Ovary (tissue), 10 donors: ENCODE measurements at places on chromosomes 5 and 9. TPM values are rescaled to one million over a fixed set of nuclear protein-coding genes. Genes with fewer than 3 reads are reported as not detected.

DNA sequence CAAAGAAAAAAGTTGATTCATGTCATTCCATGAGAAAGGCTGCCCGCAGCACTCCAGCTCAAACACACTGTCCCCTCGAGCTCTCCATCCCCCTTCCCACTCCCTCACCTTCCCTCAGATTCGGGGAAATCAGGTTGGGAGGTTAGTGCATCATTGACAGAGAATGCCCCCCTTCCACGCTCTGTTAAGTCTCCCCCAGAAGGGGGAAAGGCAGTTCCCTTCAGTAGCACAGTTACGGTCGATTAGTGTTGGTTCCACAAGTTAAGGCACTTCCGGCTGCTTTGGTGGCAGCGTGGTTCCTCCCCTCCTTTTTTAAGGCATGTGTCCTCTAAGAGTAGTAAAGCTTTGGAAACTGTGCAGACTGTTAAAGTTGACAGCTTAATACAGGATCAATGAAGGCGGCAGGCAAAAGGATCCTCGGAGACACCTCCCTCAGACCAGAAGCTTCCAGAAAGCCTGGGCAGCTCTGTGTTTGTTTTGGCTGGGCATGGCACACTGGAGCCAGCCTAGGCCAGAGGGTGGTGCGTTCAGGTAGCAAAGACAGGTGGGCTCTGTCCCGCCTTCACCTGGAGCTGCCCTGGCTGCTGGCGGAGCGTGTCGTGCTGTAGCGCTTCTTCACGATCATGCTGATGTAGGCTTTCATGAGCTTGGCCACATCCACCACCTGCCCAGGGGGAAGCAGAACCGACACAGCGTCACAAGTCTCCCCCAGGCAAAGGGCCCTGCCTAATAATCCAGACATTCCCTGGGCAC, 49.5 kb upstream of the RETREG1 start:
- no peak for DNase-seq

GRCh38 chr9:91837981-91838731, 111.9 kb downstream of the ROR2 start:
- DNase-seq: peak; percentile 78

DNA sequence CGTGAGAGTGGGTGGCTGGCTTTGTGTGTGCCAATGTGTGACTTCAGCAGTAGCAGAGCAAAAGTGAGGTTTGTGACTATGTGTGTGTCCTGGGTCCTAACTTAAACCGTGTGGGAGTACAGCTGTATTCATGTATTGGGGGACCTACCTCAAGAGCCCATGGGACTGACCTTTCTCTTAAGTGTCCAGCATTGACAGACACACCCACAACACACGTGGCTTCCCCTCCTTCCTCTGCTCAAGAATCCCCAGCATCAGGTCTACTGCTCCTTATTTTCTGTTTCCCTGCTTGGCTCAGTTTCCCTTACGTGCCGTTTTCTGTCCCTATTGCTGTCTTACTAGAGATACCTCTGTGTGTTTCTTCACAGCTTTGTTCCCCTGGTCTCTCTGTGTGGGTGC, 616 bp downstream of the IL11RA start:
- no peak for DNase-seq

- peak; percentile 52 for DNase-seq
These were observed at the start of gene LCN12 for GRCh38 chr9:136951541-136952320. Gene LCN12, plus strand, starts transcription at chr9:136952273. Its CDS starts 55 bp downstream, at chr9:136952328.

DNA sequence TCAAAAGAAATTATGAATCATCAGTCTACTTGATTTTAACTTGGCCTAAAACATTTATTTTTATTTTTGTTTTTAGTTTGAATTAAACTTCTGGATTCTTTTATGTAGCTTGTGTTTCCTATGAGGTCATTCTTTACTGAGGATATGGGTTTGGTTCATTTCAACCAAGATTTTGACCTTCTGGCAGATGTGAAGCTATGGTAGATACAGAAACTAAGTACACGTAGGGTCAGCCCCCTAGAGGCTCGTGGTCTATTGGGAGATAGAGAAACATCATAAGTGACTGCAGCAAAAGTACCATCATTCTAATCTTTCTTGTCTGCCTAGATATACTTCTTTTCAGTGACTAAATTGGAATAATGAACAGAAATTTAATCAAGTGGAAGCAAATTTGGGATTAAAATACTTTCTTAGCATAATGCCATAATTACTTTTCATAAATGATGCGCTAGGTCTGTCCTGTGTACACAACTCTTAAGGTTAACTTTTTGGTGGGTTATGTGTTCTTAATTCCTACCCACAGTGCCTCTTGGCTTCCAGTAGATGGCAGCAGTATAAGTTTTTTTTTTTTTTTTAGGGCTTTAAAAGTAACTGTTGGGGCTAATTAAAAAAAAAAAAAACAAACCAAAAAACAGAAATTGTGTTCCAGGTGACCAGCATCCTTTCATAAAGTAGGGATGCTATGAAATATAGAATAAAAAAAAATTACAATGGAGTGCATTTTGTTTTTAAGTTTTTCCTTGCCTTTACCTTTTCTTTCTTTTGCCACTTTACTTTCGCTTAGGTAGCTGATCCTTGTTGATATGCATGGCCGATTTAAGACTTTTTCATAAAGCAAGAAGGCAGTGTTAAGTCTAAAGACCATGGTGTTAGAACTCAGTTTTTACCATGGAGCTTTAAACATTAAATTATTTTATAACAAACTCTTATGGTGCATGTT, 49.9 kb downstream of the LRRTM2 start:
- DNase-seq: no peak

DNA sequence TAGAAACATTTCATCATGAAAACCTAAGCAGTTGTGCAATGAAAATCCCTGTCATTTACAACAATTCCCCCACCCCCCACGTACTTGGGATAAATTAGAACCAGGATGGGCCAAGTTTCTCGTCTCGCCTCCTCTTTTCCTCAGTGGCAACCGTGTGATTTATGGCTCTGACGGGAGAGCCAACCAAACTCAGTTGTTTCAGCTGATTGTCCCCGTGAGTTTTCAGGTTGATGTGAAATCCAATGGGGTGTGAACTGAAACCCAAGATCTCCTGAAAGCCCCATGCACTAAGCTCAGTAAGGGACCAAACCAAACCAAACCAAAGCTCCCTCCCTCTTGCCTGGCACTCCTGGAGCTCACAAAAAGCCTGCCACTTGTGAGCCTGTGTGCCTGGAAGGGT, 138.7 kb upstream of the SLC24A2 start:
- no peak for DNase-seq

DNA sequence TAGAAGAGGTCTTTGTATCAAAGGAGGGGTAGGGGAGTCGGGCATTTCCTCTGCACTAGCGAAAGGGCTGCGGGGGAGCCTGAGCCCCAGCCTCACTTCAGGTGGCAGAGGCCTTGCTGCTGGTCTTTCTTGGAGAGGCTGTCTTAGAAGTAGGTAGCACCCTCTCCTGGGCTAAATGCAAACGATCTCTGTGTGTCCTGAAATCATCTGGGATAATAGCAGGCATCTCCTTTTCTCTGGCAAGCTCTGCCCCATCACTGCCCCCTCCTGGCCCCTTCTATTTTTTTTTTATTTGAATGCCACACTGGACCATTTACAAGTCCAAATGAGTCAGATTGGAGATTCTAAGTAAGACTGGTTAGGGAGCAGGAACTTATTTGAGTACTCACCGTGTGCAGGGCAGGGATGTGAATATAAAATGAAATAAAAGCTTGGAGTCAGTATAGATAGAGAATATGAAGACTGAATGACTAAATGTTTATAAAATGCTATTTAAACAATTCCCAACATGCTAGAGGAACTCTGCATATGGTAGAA, 137.1 kb downstream of the FGF1 start:
- peak; percentile 26 for DNase-seq

- no peak for DNase-seq
These were observed 660.8 kb downstream of the TLE1 start for GRCh38 chr9:81028504-81028903.

GRCh38 chr5:112923148-112923917, 1.3 kb upstream of the REEP5 start:
- DNase-seq: no peak

DNA sequence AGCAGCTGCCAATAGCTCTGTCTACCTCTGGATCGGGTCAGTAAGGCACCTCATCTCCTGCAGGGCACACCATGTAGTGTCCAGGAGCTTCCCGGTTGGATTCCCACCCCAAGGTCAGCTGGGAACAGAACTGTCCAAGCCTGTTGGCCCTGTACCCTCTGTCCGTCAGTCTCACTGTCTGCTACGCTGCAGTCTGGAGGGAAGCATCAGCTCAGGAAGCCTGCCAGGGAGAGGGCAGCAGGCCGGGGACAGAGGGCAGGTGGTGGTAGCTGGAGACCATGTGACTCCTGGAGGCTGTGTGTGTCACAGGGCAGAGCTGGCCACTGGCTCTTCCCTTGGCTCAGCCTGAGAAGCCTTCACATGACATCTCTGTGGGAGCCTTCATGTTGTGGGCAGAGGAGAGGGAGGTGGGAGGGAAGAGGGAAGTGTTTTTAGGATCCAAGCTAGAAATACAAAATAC, 134.5 kb downstream of the SEC61B start:
- DNase-seq: no peak

- DNase-seq: no peak
These were observed 35.8 kb downstream of the ALG2 start for GRCh38 chr9:99185934-99186333.

DNA sequence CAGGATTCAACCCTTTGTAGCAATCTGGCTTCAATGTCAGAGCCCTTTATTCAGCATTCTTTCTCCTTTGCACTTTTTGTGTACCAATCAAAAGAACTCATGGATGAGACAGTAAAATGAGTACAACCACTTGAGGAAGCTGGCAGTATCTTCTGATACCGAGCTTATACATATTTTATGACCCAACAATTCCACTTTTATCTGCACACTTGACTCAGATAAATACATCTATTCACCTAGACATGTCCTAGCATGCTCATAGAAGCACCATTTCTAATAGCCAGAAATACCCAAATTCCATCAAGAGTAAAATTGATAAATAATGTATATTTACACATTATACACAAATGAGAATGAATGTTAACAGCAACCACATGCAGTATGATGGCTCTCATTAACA, 111.2 kb upstream of the PTGER4 start:
- DNase-seq: no peak

DNA sequence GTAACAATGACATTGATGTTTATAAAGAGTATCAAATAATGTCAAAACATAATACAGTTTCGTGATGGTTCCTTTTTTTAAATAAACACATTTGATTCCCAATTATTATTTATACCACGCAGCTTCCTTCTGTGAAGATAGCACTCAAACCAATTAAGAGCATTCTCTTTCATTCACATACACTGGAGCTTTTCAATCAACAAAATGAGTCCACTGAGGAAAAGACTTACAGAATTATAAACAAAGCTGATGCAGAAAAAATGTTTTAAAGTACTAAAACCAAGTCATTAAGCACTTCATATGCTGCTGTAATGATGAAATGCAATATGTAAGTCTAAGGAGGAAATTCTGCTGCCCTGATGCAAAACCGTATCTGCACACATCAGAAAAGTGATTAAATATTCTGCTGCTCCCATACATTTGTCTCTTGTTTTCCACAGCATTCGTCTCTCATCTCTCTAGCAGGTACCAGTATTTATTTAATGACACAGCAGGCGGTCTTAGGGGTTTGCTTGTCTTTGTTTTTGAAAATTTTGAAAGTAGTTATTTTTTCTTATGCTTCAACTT, 147.1 kb downstream of the CDH10 start:
- no peak for DNase-seq

DNA sequence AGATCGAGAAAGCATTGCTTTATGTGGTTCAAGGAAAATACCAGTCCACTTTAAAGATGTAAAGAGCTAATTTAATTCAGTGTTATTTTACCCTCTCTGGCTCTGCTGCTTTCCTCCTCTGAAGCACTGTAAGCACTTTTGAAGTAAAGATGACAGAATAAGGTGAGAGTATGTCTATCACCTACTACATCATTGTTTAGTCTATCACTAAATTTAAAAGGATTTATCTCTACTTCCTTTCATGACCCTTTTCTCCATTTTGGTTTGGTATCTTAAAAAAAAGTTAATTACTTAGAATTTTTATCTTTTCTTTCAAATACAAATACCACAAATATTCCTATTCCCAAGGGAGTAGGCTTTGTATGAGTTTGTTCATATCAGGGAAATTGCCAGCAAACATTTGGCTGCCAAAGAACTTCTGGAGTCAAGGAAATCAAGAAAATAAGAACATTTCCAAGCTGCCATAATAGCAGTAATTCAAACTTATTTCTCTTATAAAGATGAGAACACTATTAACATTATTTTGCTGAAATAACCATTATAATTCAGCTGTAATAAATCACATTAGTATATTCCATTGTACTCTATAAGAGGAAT, 77.8 kb downstream of the SLC38A9 start:
- peak; percentile 42 for DNase-seq

- no peak for DNase-seq
These were observed 211.6 kb downstream of the MAPKAP1 start for GRCh38 chr9:125495172-125496119.

DNA sequence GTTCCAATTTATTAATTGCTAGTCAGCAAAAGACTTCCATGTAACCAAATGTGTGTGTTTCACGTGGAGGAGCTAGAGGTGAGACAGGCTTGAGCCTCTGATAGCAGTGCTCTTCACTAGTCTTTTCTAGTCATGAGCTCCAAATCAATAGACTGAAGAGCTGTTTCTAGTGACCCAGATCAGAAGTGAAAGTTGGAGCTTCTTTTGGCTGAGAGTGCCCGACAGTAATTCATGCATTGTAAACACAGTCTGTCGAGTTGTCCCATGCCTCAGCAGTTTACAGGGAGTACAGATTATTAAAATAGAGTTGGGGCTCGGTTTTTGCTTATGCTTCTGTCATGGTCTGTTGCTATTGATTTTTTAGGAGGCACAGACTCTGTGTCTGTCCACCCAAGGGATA, 793.1 kb downstream of the DTWD2 start:
- DNase-seq: no peak

DNA sequence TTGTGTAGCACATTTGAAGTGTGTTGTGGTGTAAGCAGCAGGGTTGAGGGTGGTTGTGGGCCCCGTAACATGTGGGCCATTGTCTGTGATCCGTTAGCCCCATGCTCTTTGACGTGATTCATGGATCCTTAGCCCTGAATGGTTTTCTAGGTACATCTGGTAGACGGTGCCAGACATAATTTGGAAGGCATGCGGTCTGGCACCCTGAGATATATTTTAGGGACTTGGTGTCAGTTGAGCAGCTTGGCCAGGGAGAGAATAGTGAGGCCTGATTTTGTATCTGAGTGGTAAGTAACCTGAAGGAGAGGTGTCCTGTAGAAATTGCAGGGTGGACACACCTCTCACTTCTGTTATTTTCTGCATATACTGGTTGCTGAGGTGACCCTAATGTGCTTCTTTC, 10.9 kb downstream of the SH3GL2 start:
- no peak for DNase-seq

GRCh38 chr5:151923866-151924476, 680 bp downstream of the GLRA1 start:
- no peak for DNase-seq

DNA sequence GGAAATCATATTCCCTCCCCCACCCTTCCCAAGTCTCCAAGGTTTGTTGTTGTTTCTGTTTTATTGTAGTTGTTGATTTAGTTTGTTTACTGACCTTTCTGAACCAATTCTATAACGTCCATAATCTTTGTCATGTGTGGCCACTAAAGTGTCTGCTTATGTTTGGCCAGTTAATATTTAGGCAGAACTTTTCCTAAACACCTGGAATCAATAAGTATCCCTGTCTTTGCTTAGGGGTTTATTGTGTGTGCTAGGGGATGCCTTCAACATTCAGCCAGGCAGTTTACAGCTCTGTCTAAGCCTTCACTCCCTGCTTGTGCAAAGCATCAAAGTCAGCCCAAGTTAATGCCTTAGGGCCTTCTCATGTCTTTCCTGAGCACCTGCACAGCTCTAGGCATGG, 16.9 kb upstream of the LECT2 start:
- no peak for DNase-seq

The PIP5KL1 gene
- 2.0 TPM for total RNA-seq

The PCDHB13 gene
- total RNA-seq: 5.9 TPM

The BTNL9 gene
- 9.6 TPM for total RNA-seq

The TMEM174 gene
- not detected for total RNA-seq

The FGF1 gene
- total RNA-seq: 0.10 TPM

The RGS14 gene
- total RNA-seq: 9.2 TPM
